Sigmoid colon (tissue), 7 donors: ENCODE measurements at places on chromosomes 7 and 10.

DNA sequence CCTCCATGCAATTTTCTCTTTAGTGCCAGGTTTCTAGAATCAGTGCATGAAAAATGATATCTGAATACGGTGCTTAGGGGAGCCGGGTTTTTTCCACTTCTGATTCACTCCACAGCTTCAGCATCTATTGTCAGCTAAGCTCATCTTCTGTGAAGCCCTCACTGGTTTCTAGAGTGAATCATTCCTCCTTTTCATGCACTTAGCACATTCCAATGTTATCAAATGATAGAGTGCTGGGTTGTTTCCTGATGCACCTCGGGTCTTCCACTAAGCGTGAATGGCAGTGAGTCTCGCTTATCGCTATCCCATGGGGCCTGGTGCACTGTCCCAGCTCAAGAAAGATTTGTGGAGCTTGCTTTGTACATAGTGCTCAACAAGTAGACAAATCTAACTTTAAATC is 170.9 kb upstream of the RHEB start:
- no peak for DNase-seq

DNA sequence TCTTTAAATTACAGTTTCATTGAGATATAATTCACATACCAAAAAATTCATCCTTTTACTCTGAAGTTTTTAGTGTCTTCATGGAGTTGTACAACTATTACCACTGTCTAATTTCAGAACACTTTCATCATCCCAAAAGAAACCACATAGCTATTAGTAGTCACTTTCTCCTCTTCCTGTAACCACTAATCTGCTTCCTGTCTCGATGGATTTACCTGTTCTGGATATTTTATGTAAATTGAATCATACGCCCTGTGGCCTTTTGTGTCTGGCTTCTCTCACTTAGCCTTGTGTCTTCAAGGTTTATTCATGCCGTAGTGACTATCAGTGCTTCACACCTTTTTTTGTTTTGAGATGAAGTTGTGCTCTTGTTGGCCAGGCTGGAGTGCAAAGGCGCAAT is 135.5 kb downstream of the DOCK1 start:
- no peak for DNase-seq

- DNase-seq, result no peak
Observed at GRCh38 chr7:12062062-12062461, 149.0 kb upstream of the TMEM106B start.

DNA sequence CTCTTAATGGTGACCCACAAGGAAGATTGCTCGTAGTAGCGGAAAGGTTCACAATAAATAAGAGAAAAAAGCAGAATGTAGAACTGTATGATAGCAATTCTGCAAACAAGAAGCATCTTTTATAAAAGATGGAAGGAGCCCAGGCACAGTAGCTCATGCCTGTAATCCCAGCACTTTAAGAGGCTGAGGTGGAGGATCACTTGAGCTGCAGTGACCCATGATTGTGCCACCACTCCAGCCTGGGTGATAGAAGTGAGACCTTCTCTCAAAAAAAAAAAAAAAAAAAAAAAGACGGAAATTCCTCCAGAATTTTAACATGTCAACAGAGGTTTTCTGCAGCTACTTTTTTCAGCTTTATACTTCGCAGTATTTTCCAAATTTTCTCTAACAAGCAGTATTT is 13.2 kb downstream of the GATAD1 start:
- no peak for DNase-seq

DNA sequence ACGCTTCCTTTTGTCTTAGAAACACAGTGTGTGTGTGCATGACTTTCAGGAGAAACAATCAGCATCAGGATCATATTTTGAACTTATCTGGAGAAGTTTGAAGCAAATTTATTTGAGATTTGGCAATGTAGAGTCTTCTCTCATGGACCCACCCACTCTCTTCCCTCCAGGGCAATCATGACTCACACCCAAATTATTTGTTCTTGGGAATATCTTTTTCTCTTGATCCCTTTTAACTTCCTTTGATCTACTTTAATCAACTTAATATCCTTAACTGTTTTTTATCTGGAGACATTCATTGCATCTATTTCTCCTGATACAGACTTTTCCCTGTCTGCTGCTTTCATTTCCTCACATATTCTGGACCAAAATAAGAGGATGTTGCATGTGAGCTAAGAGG is 1174.3 kb downstream of the GATA3 start:
- no peak for DNase-seq

- no peak for DNase-seq
Observed at GRCh38 chr7:1288996-1289551, 56.4 kb downstream of the UNCX start.

GRCh38 chr7:32395168-32395567 is 95.0 kb downstream of the LSM5 start:
- DNase-seq, result no peak

DNA sequence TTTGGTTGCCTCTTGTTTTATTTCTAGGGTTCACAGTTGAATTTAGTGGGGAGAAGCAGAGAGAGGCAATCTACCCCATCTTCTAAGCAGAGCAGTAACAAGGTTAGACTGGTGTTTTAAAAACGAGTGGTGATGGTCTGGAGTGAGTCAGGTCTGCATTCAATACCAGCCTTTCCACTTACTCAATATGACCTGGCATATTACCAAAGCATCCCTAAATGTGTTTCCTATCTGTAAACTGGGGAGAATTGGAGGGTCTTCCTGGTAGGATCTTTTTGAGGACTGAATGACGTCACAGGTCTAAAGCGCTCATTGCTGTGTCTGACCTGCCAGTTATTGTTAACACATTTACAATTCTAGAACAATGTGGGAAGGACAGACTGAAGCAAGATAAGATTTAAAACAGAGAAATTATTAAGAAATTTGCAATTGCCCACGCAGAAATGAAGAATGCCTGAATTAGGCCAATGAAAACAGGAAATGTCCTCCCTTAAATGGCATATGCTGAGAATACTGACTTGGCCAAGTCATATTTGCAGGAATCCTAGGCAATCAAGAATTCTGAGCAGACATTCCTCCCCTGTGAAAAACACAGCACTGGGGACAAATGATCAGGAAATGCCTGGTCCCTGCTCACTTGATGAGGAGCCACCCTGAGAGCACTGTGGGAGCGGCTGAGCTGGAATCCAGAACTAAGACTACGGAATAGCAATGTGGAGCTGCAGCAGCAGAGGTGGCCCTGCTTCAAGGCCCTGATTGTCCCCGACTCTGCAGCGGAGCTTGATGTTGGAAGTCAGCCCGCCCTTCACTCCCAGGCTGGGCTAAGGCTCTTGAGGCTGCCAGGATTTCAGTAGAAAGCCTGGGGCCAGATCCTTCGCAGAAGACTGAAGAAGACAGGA is 184.5 kb upstream of the CXCL12 start:
- no peak for DNase-seq

- no peak for DNase-seq
Observed at GRCh38 chr7:37318541-37318940, 130.1 kb downstream of the ELMO1 start.

DNA sequence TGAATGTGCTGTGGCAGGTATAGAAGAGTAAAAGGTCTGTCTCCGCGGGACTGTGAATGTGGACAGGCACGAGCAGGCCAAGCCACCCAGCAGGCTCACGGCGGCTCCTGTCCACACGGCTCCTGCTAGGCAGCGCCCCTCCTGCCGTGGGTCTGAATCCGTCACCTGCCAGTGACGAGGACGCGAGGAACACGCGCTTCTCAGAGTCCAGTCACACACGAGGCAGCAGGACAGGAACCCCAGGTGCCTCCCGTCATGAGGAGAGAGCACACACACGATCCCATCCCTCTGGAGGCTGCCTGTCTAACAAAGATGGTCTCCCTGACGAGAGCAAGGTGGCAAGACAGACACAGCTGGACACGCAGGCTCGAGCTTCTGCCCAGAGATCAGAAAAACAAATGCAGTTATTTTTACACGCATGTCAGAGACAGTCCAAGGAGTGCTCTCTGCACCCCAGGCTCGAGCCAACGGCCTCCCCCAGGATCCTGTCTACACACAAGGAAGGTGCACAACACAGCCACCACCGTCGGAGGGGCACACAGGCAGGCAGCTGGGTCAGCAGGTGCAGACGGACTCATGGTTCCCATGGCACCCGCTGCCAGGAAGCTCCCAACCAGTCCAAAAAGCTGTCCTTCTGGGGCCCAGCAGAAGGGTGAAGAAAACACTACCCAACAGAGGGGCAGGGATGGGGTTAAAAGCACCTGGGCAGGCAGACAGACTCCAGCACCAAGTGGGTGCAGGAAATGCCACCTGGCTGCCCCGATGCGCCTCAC is 103.2 kb downstream of the MAD1L1 start:
- DNase-seq, result no peak

DNA sequence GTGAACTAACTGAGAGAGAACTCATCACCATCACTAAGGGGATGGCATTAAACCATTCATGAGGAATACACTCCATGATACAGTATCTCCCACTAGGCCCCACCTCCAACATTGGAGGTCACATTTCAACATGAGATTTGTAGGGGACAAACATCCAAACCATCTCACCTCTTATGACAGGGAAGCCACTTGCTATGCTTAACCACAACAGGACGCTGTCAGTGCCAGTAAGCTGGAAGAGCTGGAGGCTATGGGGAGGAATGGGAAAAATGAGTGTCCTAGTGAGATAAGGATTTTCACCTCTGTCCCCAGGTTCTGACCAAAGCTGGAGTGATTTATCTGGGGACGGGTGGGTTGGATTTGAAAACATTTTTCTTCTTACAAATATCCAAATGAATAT is 17.6 kb downstream of the PLCE1 start:
- no peak for DNase-seq

DNA sequence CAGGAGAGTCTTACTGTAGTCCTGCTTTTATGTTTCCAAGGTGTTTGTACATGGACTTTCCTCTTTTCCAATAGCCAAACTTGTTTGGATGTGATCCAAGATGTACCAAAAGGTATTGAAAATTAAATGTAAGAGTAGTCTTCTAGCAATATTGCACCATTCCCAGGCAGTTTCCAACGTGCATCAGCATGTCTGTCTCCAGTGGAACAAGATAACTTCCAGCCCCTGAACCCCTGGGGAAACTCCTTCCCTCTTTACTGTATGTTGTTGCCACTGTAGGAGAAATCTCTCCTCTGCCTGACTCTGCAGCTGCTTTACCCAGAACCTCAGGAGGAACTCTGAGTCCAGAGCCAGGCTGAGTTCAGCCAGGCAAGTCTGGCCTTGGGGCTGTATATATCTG is 18.5 kb downstream of the ARMC10 start:
- no peak for DNase-seq

DNA sequence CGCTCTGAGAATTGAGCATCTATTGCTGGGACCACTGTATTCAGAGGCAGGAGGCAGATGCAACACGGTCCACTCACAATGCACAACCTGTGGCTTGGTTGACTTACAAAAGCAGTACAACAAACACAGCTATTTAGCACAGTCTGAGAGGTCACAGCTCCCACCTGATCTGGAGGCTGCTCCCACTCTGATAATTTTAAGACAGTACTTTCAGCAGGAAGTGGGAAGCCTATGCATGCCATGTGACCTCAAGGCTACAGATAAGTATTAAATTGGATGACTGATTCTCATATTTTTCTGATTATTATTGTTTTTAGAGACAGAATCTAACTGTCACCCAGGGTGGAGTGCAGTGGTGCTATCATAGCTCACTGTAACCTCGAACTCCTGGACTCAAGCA is 659.3 kb downstream of the PARD3 start:
- no peak for DNase-seq

DNA sequence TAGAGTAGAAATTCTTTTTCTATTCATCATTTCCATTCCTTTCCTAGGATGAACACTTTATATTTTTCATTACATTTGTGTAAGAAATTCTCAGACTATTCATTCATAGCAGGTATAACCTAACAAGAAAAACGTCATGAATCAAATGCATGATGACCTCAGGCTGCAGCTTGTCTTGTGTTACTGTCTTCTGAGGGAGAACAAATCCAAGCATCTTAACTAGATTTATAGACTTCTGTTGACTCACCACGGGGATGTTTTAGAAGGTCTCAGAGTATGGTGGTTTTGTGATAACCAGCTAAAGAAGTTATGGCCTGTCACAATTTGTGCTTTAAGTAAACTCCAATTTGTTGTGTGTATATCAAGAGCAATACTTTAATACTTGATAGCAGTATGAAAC is 102.7 kb downstream of the ANKRD7 start:
- DNase-seq, result no peak

- DNase-seq, result no peak
Observed at GRCh38 chr10:15751046-15751445, 31.3 kb upstream of the ITGA8 start.

DNA sequence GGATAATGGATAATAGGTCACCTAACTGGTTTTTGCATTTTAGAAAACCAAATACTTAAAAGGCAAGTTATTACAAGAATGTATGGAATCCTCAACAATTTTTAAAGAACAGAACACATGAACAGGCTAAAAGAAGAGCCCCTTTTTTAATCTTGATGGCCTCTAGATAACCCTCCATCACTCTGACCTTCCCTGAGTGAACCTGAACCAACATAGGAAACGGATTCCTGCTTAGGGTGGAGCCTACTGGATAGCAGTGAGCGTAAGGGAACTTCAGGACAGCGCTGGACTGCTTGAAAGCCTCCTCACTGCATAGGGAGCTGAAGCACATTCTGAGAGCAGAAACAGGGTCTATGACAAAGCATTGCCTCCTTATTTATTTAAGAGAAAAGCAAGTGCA is 20.5 kb downstream of the TRPV5 start:
- DNase-seq, result no peak

GRCh38 chr10:50322077-50322476 is 70.8 kb upstream of the ASAH2 start:
- no peak for DNase-seq

- DNase-seq, result no peak
Observed at GRCh38 chr10:35783305-35783838, 141.3 kb upstream of the FZD8 start.

DNA sequence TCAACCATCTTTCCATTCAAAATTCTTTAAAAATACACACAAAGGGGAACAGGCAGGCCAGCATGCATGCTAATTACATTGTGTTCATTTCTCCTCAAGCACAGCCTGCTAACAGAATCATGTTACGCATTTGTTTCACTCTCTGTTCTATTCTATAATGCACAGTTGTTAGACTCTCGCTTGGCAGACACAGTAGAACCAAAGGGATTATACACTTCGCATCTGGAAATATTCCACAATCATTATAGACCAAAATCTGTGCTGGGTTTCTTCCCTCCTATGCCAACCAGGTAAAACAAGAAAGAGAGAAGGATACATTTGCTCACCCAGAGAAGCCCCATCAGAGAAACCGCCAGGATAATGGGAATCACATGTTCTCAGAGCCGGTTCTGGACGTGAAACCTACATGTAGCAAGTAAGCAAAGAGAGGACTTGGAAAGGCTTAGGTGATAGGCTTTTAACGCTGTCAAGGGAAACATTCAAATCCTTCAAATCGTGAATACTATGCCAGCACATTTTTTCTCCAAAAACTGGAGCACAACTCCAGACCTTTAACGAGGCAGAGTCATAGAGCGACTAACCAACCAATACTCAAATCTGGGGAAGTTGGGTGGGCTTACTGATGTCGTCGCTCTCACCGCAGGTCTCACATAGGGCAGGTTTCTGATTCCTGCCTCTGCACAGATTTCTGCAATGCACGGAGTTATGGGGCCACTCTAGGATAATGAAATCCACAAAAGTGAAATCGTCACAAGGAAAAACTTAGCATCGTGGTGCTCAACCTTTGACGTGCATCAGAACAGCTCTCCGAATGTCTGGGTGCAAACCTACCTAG is 380.5 kb upstream of the AUTS2 start:
- no peak for DNase-seq

- DNase-seq, result no peak
Observed at GRCh38 chr10:5897053-5897340, 7.0 kb downstream of the FBH1 start.

- no peak for DNase-seq
Observed at GRCh38 chr7:114293289-114294012, 121.2 kb upstream of the FOXP2 start.
